ENCODE measurements at places on chromosomes 3 and 15.

- no peak for DNase-seq
Measured at GRCh38 chr15:94972314-94972713, 741.0 kb downstream of the MCTP2 start.

DNA sequence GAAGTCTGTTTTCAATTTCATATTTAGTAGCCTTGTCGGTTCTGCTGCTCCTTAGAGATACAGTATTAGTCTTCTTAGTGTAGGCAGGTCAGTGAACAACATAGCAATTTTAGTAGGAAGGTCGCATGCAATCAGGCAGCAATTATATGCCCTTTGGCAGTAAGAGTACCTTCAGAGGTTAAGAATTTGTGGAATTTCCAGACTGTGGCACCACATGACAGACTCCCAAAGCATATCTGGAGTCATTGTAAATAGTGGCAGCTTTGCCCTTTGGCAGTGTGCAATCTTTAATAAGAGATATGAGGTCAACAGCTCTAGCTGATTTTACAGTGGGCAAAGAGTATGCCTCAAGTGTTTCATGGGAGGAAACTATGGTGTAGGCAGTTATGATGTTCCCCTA, 1532.5 kb upstream of the CADM2 start:
- DNase-seq: no peak

- no peak for DNase-seq
Measured at GRCh38 chr3:109921509-109921908, 584.2 kb upstream of the DPPA4 start.

DNA sequence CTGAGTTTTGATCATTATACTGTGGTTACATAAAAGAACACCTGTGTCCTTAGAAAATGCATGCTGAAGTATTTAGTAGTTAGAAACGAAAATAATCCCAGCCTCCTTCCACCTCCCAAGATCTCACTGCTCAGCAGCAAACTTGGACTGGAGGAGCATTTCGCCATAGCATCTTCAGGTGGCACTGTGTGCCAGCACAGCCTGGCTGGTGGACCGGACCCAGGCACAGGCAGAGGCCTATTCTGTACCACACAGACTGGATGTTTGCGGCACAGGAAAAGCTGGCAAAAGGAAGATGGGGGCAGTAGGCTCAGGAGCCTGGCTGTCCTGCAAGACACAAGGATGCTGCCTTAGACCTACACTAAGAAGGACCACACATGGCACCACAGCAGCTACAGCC, 10.2 kb downstream of the STIMATE start:
- DNase-seq: no peak

Data from 8988T (cell line).